ENCODE measurements at places on chromosomes 2 and 18. TPM values are rescaled to one million over a fixed set of nuclear protein-coding genes. Genes with fewer than 3 reads are reported as not detected.

GCG gene
- polyA plus RNA-seq, result not detected

LIMS1 gene
- polyA plus RNA-seq, result 59.7 TPM

- DNase-seq, result no peak
These were observed 300.0 kb upstream of the SMIM21 start for GRCh38 chr18:75727456-75727855.

DNA sequence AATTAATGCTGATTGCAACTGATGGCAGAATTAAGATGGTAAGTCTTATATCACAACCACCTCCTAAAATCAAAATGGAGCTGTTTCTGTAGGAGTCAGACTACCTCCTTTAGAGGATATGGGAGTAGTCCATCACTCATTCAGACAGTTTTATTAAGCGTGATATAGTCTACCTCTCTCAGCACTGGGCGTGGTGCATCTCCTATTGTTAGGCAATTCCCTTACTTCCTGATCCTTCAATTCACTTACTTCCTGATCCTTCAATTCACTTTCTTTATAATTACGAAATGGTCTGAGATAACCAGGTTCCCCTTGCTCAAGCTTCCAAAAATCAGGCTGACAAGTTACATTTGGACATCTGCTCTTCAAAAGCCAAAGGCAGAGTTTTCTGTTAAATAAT, 31.9 kb downstream of the ATP8B1 start:
- no peak for DNase-seq

VWC2L gene
- polyA plus RNA-seq, result 0.09 TPM

SCN7A gene
- polyA plus RNA-seq, result 14.0 TPM

MXD1 gene
- polyA plus RNA-seq, result 10.5 TPM

DNA sequence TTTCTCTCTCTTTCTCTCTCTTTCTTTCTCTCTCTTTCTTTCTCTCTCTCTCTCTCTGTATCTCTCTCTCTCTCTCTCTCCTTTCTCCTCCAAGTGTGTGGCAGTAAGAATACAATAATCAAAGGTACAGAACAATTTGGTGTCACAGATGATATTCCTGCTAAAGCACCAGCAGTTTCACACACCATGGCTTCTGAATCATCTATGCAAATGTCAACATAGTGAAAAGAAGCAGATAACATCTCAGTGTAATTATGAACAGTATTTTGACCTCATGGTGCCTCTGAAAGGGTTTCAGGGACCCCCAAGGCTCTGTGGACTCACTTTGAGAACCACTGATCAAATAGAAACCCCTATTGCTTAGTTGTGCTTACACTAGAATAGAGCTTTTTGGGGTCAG, 38.5 kb upstream of the CSRNP3 start:
- DNase-seq, result no peak

All from right renal pelvis (tissue), 4 donors.